ENCODE measurements at places on chromosomes 1 and 21. TPM values are rescaled to one million over a fixed set of nuclear protein-coding genes. Genes with fewer than 3 reads are reported as not detected.

MPZL1 gene
- 25.3 TPM for total RNA-seq

GRCh38 chr1:113057006-113057405, 16.0 kb upstream of the LRIG2 start:
- H3K27ac ChIP-seq: no peak overlapping the region
- no peak for DNase-seq
- no peaks in the 10 kb centered on the region for H3K4me1 ChIP-seq

GRCh38 chr1:147545133-147545532, 3.8 kb downstream of the BCL9 start:
- H3K36me3 ChIP-seq: no peaks in the 10 kb centered on the region
- peaks cover 43% of the 10 kb centered on the region for H3K4me1 ChIP-seq
- peak overlapping the region; percentile 17 for H3K4me3 ChIP-seq
- peak; percentile 75 for DNase-seq
- H3K27ac ChIP-seq: peak overlapping the region; percentile 26

DNA sequence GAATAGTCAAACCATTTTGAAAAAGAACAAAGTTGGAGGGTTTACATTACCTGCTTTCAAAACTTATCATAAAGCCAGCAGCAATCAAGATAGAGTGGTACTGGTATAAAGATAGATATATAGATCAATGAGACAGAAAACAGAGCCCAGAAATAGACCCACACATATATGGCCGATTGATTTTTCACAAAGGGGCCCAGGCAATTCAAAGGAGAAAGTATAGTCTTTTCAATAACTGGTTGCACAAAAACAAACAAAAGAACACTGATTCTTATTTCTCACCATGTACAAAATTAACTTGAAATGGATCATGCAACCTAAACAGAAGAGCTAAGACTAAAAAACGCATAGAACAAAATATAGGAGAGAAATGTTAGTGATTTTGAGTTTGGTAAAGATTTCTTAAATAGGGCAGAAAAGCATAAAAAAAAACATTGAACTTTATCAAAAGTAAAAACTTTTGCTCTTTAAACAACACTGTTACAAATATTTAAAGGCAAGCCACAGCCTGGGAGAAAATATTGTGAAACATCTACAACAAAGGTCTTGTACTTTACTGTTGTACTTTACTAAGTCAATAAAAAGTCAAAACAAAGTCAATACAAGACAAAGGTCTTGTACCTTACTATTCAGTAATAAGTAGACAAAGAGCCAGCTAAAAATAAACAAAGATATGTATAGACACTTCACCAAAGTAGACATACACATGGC, 50.2 kb downstream of the ST3GAL3 start:
- DNase-seq: no peak
- no peaks in the 10 kb centered on the region for H3K27me3 ChIP-seq
- no peak overlapping the region for H3K27ac ChIP-seq
- no peak overlapping the region for H3K4me3 ChIP-seq

IL24 gene
- not detected for total RNA-seq

DNA sequence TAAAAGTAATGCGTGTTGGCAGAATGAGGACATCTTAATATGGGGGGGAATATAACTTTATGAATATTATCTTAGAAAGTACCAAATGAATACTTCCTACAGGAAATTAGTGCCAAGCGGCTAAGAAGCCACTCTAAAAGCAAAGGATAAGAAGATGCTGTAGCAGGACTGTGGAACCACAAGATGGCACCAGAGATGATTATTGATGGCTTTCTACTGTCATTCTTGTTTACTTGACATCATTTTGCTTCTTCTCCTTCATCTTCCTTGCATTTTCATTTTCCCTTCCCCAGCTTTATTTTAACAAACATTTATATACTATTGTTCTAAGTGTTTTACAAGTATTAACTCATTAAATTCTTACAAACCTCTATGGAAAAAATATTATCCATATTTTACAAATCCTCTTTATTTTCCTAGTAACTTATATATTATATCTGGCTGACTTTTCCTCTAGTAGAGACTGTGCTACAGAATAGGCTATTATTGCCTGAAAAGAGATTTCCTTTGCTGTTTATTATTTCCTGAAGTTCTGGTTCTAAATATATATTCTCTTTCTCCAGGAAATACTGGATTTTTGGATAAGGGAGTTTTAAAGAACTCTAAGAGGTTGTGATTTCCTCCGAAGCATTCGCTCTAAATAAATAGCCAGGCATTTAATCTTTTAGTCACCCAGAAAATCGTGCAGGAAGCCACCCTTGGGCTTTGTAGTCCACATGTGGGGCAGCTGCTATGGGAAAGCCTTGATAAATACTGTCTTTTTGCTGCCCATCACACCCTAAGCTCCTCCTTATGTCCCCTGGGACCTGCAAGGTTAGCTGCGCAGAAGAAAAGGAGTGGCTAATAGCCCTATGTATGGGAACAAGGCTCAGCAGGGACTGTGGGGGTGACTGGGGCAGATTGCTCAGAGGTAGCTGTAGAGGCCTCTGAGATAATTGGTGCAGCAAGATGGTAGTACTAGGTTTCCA, 69.8 kb downstream of the TPR start:
- H3K36me3 ChIP-seq: no peaks in the 10 kb centered on the region
- peaks cover 83% of the 10 kb centered on the region for H3K4me1 ChIP-seq
- DNase-seq: peak; percentile 45
- peak overlapping the region; percentile 58 for H3K27ac ChIP-seq
- no peaks in the 10 kb centered on the region for H3K27me3 ChIP-seq

DNA sequence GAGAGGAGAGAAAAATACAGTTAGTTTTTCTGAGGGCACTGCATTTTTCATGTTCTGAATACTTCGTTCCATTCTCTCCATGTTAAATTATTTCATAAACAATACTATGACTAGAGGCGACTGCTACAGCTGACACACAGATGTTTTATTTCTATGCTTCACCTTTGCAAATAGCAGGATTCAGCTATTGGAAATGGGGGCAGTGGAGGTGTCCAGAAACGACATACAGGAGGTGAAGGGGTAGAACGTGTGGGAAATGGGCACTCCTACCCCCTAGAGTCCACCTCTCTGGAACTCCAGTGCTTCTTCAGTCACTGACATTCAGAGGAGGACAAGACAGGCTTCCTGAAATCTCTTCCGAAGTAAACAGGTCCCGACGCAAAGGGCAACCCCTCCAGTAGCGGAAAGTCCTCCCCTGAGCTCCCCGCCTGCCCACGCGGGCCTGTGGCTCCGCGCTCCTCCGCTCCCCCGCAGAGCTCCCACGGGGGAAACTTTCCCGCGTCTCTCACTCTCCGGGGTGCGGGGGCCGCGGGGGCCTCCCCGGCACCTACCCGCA, 480 bp downstream of the DPYD start:
- peaks cover 9% of the 10 kb centered on the region for H3K36me3 ChIP-seq
- H3K27ac ChIP-seq: peak overlapping the region; percentile 90
- no peak for DNase-seq
- H3K4me3 ChIP-seq: peak overlapping the region; percentile 93
- H3K4me1 ChIP-seq: peaks cover 16% of the 10 kb centered on the region

GRCh38 chr1:204574865-204575163, 58.6 kb downstream of the MDM4 start:
- H3K36me3 ChIP-seq: no peaks in the 10 kb centered on the region
- no peaks in the 10 kb centered on the region for H3K27me3 ChIP-seq
- no peak overlapping the region for H3K4me3 ChIP-seq
- no peak overlapping the region for H3K27ac ChIP-seq
- peaks cover 9% of the 10 kb centered on the region for H3K4me1 ChIP-seq
- DNase-seq: no peak

GRCh38 chr1:158819461-158820443, 11.4 kb upstream of the MNDA start:
- H3K36me3 ChIP-seq: no peaks in the 10 kb centered on the region
- peaks cover 23% of the 10 kb centered on the region for H3K4me1 ChIP-seq
- no peak for DNase-seq
- H3K27me3 ChIP-seq: no peaks in the 10 kb centered on the region
- no peak overlapping the region for H3K4me3 ChIP-seq

IL12RB2 gene
- total RNA-seq: 1.1 TPM

DNA sequence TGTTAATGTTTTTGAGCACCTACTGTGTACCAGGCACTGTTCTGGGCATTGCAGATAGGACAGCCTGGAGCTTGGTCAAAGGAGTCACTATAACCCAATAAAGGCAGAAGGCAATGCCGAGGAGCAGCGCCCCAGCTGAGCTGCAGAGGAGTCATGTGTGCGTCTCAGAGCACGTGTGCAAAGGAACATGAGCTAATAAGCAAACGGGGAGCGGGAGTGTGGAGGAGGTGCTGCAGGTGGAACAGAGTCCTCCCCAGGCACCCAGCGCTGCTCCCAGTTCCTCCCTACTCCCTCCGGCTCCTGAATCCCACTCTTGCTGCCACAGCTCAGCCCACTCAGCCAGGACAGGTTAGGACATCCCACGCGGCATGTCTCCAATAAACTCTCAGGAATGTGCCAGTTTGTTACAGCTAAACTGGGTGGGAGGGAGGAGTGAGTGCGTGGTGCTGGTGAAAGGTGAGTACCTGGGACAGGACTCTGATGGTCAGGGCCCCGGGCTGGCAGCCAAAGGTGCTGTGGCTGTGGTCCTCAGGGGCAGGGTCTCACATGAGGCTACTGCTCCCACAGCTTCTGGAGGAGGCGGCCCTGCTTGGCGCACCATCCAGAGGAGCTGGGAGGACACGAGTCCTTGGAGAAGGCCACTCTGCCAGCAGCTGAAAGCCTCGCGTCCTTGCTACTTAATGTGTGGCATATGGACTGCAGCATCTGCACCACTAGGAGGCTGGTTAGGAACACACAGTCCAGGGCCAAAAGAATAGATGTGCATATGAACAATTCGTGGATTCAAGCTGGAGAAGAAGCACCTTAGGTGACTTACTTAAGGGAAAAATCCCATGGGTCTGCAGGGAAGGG, 52.3 kb downstream of the GRIK3 start:
- no peak for DNase-seq
- H3K36me3 ChIP-seq: no peaks in the 10 kb centered on the region
- H3K27me3 ChIP-seq: no peaks in the 10 kb centered on the region
- no peaks in the 10 kb centered on the region for H3K4me1 ChIP-seq

SLC44A5 gene
- total RNA-seq: not detected

GRCh38 chr1:86552376-86552775, 5.5 kb downstream of the CLCA4 start:
- no peak for DNase-seq
- no peak overlapping the region for H3K4me3 ChIP-seq
- H3K27me3 ChIP-seq: no peaks in the 10 kb centered on the region
- no peaks in the 10 kb centered on the region for H3K36me3 ChIP-seq

DNA sequence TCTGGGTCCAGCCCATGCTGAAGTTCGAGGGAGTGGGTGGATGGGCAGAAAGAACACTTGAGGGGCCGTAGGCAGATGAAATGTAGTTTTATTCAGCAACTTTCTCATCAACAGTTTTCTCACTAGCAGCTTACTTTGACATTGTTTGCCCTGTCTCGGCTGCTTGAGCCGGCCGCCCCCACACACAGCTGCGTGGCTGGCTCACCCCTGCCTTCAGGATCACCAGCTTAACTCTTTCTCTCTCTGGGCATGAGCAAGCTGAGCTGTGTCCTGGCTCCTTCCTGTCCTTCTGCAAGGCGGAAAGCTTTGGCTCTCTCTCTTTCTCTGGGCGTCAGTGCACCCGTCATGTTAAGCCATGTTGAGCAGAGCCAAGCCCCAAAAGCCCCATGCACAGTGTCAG, 104.4 kb upstream of the GNG12 start:
- H3K27me3 ChIP-seq: no peaks in the 10 kb centered on the region
- H3K27ac ChIP-seq: no peak overlapping the region
- H3K36me3 ChIP-seq: no peaks in the 10 kb centered on the region
- DNase-seq: no peak
- no peak overlapping the region for H3K4me3 ChIP-seq

DNA sequence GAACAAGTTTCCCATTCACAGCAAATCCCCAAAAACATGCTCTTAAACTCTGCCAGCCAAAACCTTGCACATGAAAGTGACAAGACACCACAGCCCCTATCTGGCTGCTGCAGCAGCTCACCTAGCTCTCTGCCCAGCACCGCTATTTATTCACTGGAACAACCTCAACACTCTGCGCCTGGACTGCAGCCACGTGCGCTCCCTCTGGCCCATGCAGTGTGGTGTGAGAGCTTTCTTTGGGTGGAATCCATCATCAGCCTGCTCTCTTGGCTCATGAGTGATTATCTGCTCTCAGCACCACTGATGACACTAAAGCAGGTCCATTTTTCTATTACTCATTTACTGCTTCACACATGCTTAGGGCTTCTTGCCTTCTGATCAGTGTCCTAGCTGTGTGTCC, 11.4 kb downstream of the KCNJ6 start:
- no peak overlapping the region for H3K4me3 ChIP-seq
- DNase-seq: no peak
- no peaks in the 10 kb centered on the region for H3K4me1 ChIP-seq
- H3K36me3 ChIP-seq: no peaks in the 10 kb centered on the region

DNA sequence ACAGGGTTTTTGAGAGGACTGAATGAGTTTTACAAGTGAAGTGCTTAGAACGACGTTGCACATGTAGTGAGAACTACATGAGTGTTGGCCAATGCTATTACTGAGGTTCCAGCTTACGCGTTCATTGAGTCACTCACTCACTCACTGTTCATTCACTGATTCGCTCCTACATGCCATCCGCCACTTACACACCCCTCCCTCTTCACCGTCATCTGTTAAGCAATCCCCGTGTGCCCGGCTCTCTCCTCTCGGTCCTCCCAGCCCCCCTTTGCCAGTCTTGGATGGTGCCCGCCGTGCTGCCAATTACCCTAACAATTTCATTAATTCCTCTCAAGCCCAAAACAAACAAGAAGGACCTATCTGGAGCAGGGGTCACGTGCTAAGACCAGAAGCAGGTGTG, 27.3 kb upstream of the EPHA2 start:
- no peaks in the 10 kb centered on the region for H3K27me3 ChIP-seq
- no peak overlapping the region for H3K4me3 ChIP-seq
- H3K36me3 ChIP-seq: no peaks in the 10 kb centered on the region
- no peak for DNase-seq

- no peak overlapping the region for H3K4me3 ChIP-seq
- no peaks in the 10 kb centered on the region for H3K27me3 ChIP-seq
- no peak overlapping the region for H3K27ac ChIP-seq
- H3K36me3 ChIP-seq: no peaks in the 10 kb centered on the region
- no peak for DNase-seq
- no peaks in the 10 kb centered on the region for H3K4me1 ChIP-seq
Measured at GRCh38 chr1:207239874-207240273, 81.6 kb upstream of the CD55 start.

- no peak for DNase-seq
- no peak overlapping the region for H3K27ac ChIP-seq
- H3K4me3 ChIP-seq: no peak overlapping the region
- H3K27me3 ChIP-seq: peaks cover 2% of the 10 kb centered on the region
- peaks cover 30% of the 10 kb centered on the region for H3K4me1 ChIP-seq
Measured at GRCh38 chr1:156108664-156109241, 5.8 kb upstream of the LMNA start.

GJA5 gene
- not detected for total RNA-seq

GRCh38 chr1:93143136-93143535, 37.1 kb downstream of the TMED5 start:
- no peak for DNase-seq
- no peak overlapping the region for H3K4me3 ChIP-seq
- H3K27ac ChIP-seq: peak overlapping the region; percentile 24
- no peaks in the 10 kb centered on the region for H3K27me3 ChIP-seq
- H3K4me1 ChIP-seq: no peaks in the 10 kb centered on the region

Measured in naive thymus-derived CD4-positive, alpha-beta T cell (primary cell).